ENCODE measurements at places on chromosomes 16 and 17.

DNA sequence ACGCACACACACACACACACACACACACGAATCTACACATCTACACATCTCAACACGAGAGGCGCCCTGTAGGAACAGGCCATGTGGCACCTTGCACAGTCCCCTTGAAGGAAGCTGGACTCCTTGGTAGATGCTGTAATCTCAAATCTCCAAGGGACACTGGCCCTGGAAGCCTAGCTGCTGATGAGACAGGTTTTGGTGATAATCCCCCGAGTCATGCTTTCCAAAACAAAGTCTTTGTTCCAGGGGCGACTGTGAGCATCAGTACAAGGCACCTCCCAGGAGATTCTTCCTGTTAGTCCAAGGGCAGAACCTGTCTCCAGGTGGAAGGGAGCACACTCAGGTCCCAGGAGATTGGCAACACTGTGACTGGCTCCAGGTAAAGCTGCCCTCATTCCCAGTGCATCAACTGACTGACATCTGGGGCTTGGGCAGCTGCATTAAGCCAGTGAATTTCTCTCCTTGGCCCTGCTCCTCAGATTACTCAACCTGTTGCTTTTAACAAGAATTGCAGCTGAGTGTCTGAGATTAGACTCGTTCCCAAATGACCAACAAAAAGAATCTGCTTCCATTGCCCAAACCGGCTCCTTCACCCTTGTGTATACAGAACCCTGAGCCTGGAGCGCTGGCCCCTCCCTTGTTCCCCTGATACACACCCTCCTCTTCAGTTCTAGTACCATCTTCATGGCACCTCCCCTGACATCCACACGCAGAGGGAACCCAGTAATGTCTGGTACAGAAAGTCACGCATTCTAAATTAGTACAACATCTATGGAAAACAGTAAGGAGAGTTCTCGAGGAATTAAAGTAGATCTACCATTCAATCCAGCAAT lies 13.9 kb upstream of the TNRC6C start:
- DNase-seq, result no peak

DNA sequence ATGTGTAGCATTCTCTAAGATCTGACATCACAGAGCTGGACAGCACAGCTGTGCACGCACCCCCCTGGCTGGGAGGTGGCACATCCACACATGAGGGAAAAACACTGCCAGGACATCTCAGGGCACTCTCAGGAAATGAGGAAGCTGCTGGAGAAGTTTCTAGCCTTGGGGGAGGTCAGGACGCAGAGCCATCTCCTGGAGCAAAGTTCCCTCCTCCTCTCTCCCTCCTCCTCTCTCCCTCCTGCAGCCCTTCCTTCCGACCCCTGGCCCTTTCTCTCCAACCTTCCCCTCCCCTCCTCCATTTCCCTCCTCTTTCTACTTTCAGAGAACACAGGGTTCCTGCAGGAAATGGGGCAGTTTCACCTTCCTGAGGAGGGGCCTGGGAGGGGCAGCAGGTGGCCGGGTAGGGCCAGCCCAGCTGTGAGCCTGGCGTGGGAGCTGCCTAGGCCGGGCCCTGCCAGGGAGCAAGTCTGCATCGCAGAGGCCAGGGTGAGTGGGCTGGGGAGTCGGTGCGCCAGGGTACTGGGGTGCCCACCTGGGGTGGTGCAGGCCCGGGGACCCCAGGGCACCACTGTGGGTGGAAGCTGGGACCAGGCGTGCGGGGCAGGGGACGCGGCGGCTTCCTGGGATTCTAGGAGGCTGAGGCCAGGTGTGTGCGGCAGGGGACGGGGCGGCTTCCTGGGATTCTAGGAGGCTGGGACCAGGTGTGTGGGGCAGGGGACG lies at the start of gene DPEP1:
Gene DPEP1, plus strand, starts transcription at position 412 of the 723 bp plus-strand sequence. CDS start 16,769 bp downstream, outside the sequence.
- no peak for DNase-seq

DNA sequence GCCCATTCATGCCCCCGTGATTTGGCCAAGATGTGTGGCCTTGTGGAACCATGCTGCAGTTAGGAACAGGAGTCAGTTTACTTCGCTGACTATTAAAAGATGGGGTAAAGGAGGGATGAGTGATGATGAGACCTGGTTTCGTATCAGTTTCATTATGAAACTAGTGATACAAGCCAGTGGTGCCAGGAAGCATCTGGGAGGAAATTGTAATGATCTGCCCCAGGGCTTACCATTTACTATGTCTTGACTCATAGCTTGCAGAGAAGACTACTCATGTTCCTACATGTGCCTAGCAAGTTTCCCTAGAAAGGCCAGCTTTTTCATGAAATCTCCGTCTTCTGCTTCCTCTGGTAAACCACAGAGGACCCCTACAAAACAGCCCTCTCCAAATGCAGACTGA lies 23.2 kb downstream of the CDH3 start:
- peak; percentile 60 for DNase-seq

DNA sequence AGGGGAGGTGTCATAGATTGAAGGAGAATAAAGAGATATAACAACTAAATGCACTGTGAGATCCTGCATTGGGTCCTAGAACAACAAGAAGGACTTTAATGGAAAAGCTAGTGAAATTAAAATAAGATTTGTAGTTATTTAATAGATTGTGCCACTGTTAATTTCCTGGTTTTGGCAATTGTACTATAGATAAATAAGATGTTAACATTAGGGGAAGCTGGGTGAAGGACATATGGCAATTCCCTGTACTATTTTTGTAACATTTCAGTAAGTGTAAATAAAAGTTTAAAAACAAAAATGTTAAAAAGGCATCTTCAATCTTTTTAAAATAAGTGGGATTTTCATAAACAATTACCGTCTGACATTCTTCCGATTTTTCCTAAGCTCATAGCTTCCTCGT lies 258.4 kb upstream of the AXIN2 start:
- no peak for DNase-seq

- no peak for DNase-seq
Observed at GRCh38 chr16:64469906-64470702, 651.8 kb downstream of the CDH11 start.

GRCh38 chr16:87056083-87056482 lies 261.1 kb downstream of the C16orf95 start:
- no peak for DNase-seq

DNA sequence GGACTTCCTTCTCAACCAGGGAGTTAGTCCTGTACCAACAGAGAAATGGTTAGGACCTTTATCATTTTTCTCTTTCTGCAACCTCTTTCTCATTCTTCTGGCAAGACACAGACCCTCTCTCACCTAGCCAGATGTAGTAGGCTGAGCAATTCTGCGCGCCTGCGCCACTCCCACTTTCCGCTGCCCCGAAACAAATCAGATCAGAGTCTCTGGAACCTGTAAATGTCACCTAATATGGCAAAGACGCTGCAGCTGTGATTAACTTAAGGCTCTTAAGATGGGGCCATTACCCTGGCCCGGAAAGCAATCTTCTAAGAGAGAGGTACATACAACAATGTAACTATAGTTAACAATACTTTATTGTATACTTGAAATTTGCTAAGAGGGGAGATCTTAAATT lies 94.3 kb upstream of the ASIC2 start:
- DNase-seq, result no peak

GRCh38 chr17:30165960-30166359 lies 49.3 kb downstream of the NSRP1 start:
- no peak for DNase-seq

- peak; percentile 65 for DNase-seq
Observed at GRCh38 chr17:67258821-67259468, 13.9 kb upstream of the HELZ start.

DNA sequence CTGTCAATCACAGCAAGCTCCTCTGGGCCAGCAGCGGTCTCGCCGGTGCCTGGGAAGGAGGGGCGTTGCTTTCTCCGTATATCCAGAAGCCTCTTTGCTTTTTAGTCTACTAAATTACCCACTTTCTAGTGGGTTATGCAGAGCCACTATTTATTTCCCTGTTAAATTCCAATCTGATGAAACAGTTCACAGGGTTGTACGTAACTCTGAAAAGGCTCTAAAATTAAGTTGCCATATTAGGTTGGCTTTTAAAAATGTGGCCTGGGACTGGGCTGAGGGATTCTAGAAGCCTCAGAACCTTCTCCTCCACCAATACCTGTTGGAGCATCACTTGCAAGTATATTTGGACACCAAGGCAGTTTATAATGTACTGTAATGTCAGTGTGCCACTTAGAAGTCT lies 27.2 kb downstream of the MARCHF10 start:
- DNase-seq, result no peak

GRCh38 chr16:12412890-12413289 lies 390.8 kb downstream of the CPPED1 start:
- DNase-seq, result no peak

- no peak for DNase-seq
Observed at GRCh38 chr17:54239291-54239690, 416.6 kb downstream of the KIF2B start.

GRCh38 chr17:51391982-51392654 lies 131.8 kb downstream of the UTP18 start:
- DNase-seq, result no peak

DNA sequence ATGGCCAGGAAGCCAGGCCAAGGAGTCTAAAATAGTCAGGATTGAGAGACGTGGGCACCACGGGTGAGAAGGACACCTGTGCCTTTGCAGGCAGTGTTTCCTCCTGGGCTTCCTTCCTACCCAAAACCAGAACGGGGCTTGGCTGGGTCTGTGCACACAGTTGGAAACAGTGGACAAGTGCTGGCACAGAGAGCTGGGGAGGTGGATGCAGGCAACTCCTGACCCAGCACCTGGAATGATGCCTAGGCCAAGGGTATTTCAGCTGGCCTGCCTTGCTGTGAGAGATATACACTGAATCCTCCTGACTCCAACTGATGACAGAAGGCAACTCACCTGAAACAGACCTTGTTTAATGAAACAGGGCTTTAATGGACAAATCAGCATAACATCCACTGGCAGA lies 186.2 kb downstream of the SLC39A11 start:
- DNase-seq, result no peak

- DNase-seq, result no peak
Observed at GRCh38 chr17:78917451-78918275, 7.5 kb downstream of the TIMP2 start.

GRCh38 chr16:80198311-80199299 lies 342.2 kb upstream of the DYNLRB2 start:
- DNase-seq, result no peak

GRCh38 chr16:5349101-5349500 lies 251.5 kb upstream of the EEF2KMT start:
- DNase-seq, result no peak

GRCh38 chr17:27896701-27897100 lies 3.5 kb upstream of the LYRM9 start:
- DNase-seq, result no peak

DNA sequence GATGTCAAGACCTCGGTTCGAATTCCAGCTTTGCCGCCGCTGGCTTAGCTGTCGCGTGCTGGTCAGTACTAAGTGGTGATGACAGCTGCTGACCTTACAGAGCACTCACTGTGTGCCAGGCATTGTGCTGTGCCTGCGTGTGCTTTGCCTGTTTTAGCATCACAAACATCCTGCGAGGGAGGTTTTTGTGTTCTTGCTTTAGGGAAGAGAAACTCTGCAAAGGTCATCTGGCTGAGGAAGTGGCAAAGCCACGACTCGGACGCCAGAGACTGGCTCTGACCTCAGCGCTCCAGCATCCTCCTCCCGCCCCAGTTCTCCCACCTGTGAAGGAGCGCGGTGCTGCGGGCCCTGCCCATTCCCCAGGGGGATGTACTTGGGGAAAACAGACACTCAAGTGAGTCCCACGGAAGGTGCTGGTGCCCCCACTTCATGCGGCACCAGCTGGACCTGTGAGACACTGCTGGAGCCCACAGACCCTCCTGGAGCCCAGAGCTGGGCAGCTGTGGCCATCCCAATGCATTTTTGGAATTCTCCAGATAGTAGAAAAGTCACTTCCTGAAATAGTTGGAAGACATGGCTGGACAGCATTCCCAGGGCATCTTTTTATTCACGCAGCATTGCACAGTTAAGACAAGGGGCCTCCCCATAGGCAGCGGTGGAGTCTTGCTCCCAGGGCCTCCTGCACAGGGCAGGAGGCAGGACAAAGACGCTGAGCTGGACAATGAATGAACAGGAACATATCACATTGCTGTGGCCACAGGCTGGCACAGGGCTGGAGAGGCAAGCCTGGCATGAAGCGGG lies 20.0 kb upstream of the HERPUD1 start:
- no peak for DNase-seq

GRCh38 chr16:49980166-49980565 lies 44.9 kb upstream of the CNEP1R1 start:
- DNase-seq, result no peak

DNA sequence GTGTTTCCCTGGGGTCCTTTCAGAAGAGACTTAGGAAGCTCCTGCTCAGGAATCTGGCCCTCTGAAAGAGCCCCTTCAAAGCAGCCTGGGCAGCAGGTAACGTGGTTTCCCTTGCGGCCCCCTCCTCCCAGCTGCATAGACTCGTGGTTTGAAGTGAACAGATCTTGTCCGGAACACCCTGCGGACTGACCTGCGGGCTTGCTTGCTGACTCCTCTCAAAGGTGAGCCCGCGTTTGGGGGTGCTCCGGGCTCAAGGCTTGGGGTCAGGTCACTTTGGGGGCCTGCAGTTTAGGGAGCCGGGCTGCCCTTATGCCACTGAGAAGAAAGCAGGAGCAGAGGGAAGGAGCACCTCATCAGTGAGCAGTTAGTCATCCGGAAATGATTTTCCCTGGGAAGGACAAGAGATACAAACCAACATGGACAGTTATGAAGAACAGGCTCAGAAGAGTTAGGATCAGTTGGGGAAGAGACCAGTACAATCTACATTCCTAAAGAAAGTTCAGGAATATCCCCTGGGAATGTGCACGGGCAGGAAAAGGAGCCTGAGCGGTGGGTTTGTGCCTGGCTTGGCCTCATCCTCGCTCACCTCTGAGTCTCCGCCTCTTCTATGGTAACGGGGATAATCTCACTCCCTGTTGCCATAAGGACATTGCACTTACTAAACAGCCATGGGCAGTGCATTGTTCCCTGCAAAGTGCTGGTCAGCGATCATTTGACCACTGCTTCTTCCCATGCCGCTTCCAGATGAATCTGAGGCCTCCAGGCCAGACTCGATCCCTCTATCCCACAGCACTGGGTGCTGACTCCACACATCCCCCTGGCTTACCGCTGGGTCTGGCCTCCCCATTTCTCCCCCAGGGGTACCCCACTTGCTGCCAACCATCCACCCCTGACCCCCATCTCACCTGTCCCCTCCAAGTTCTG lies 10.0 kb downstream of the LDHD start:
- DNase-seq, result no peak

- no peak for DNase-seq
Observed at GRCh38 chr17:67959510-67959909, 36.8 kb downstream of the C17orf58 start.

- DNase-seq, result no peak
Observed at GRCh38 chr17:41004397-41004796, 4.5 kb downstream of the KRTAP3-1 start.

- no peak for DNase-seq
Observed at GRCh38 chr17:51010173-51010675, 110.4 kb downstream of the SPAG9 start.

- DNase-seq, result peak; percentile 61
Observed at GRCh38 chr17:44198721-44199552, 747 bp downstream of the ATXN7L3 start.

- peak; percentile 7 for DNase-seq
Observed at GRCh38 chr16:13936596-13937081, 16.7 kb downstream of the ERCC4 start.

- DNase-seq, result no peak
Observed at GRCh38 chr16:74868501-74868900, 93.9 kb upstream of the FA2H start.

- DNase-seq, result no peak
Observed at GRCh38 chr17:55818451-55819375, 67.9 kb downstream of the PCTP start.

- DNase-seq, result no peak
Observed at GRCh38 chr16:23877107-23878070, 41.6 kb downstream of the PRKCB start.
